ENCODE measurements at places on chromosomes 16 and 17. TPM values are rescaled to one million over a fixed set of nuclear protein-coding genes. Genes with fewer than 3 reads are reported as not detected.
A peak's percentile ranks its signal among the peaks of the same experiment; 100 is the strongest.

Gene CHST4
- total RNA-seq = not detected

Gene ST6GALNAC1
- total RNA-seq = 2.5 TPM

Gene CCL17
- not detected for total RNA-seq

Gene MEIOC
- 0.08 TPM for total RNA-seq

Gene MAPT
- 0.53 TPM for total RNA-seq

Gene CHST5
- total RNA-seq = not detected

Gene RPA1
- total RNA-seq = 38.7 TPM

Gene MRPL38
- total RNA-seq = 147 TPM

Gene TPSB2
- total RNA-seq = not detected

Gene P2RX5
- 14.3 TPM for total RNA-seq

Gene ABI3
- total RNA-seq = 5.6 TPM

Gene MYH3
- total RNA-seq = 5.6 TPM

Gene COQ7
- total RNA-seq = 9.1 TPM

Gene CD300C
- 0.50 TPM for total RNA-seq

Gene TEKT1
- not detected for total RNA-seq

Gene EPN3
- total RNA-seq = not detected

DNA sequence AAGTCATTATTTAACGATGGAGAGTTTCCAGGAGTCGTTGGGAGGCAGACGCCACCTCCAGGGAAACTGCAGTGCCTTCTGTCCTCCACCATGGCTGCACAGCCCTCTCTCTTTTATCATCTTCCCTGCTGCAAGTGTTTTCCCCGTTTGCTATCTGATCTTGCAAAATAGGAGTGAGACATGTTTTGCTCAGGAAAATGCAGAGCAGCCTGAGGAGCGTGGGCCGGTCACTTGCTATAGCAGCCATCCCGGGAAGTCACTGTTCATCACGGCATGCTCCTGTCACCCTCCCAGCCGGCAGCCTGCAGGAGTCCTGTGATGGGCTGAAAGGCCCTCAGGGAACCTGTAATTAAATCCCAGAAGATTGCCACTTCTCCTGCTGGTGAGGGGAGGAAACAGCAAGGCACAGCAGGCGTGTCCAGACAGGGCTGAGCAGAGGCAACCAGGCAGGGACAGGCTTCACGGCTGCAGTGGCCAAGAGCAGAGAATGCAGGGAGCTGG, 143.1 kb downstream of the GSG1L start:
- DNase-seq = no peak

- peak; percentile 60 for DNase-seq
Measured at GRCh38 chr17:19762515-19762961, 14.4 kb upstream of the ALDH3A1 start.

DNA sequence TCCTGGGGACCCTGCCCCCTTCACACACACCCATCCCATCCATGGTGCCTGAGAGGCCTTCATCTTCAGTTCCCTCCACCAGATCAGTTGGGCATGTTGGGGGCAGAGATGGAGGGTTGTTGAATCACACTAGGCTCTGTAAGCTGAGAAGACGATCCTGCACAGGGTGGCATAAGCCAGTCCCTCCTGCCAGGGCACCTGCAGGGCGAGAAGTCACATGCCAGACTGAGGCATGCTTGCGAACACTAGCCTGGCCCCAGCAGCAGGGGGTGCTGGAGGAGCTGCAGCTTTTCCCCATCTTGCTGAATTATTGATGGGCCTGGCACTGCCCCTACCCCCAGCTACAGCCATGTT, 6.1 kb upstream of the TBX2 start:
- DNase-seq = no peak

DNA sequence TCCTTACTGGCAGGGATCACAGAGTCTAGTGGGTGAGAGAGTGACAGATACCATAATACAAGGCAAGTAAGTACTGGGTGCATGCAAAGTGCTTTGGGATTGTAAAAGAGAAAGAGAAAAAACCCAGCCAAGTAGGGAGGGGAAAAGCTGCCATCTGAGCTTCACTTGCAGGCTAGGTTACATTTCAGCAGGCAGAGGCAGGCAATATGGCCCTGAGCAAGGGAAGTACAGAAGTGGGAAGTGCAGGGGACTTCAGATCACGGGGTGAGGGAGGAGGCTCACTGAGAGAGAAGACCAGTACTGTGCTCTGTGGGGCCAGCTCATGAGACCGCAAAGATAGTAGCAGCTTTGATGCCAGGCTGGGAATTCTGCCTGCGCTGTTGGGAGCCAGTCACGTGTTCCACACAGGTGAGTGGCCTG, 230.6 kb downstream of the MSI2 start:
- no peak for DNase-seq

DNA sequence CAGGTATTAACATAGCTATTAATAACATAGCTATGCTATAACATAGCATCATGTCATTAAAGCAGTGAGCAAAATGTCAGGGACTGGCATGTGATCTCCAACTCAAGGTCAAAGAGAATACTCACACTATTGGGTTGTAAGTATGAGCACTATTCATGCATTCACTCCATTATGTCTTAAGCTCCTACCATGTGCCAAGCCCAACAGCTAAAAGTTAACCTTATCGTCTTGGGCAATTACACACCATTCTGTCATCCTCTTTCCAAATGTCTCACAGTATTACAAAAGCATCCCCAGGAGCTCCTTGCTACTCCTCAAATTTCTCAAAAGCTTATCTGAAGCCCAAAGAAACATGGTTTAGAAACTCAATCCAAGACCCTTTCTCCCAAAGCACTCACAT, 22.0 kb upstream of the NOG start:
- no peak for DNase-seq

- no peak for DNase-seq
Measured at GRCh38 chr16:86069736-86070298, 170.9 kb downstream of the IRF8 start.

DNA sequence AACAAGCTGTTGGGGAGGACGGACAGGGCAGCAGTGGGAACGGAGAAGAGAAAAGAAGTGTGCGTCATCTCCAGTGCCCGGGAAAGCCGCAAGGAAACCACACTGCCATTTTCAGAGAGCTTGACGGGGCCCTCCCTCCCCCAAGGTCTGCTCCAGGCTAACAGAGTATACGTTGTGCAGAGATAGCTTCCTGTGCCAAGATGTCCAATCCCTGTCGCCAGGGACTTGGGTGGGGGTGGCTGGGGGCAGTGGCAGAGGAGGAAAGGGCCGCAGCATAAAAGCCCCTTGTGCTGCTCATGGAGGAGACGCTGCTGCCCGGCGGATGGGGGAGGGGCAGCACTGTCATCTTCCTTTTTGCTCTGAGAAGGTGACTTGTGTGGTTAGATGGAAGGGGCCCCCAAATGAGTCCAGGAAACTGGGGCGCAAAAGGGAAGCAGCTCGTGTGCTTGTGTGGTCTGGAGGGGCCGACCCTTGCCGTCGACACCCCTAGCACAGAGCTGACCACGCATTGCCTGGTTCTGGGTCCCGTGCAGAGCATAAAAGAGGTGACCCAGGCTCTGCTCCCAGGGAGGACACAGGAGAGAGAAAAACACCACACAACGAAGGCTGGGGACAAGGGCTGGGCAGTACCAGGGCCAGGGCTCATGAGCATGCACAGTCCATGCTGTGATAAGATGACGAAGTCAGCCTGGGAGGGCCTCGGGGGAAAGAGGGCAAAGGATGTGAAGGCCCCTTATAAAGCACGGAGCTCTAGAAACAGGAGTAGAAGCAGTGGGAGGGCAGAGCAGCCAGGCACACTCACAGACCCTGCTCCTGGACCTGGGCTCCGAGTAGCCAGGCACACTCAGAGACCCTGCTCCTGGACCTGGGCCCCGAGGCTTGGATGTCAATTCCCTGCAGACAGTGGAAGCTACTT, 372.7 kb downstream of the SLC39A11 start:
- DNase-seq = peak; percentile 15

GRCh38 chr17:56756536-56756935, 77.2 kb downstream of the C17orf67 start:
- DNase-seq = no peak

- no peak for DNase-seq
Measured at GRCh38 chr16:55494994-55495421, 13.9 kb upstream of the LPCAT2 start.

DNA sequence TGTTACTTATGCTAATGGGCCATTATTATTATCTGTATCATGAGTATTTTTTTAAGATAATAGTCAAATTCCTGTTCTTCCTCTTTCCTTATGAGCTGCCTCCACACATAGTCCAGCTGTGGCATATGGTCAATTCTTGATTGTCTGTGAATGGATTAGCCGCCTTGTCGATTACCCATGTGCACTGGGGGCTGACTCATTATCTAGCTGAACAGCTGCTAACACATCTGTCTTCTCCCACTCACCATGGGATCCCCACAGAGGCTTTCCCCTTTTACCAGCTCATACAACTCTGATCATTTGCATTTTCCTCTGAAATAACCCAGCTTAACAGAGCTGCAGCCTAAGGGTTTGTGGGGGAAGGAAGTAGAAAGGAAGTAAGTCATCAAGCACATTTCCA, 915.0 kb downstream of the CDH11 start:
- no peak for DNase-seq

GRCh38 chr16:30748634-30749445, 615 bp downstream of the PHKG2 start:
- DNase-seq = no peak

DNA sequence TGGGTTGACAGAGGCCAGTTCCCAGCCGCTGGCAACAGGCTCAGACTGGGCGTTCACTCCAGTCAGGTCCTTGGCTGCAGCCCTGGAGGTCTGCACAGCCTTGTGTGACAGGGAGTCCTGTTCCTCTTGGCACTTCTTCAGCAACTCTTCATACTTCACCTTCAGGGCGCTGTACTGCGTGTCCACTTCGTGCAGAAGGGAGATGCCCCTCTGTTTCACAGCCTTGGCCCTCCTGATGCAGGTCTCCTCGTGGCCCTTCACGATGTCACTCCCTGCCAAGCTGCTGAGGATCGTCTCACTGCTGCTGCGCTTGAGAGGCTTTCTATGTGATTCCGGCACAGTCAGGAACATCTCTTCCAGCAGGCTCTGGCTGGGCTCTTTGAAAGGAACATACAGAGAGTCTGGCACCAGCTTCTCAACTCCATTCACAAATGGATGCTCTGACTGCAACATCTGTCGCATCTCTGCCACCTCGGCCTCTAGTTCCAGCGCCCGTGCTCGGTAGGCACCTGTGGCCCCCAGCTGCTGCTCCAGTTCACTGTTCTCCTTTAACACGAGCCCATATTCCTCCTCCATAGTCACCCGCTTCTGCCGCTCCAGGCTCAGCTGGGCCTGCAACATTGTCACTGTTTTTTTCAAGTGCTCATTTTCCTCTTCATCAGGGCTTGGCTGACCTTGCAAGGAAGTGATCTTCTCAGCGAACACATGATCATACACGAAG, 27.2 kb downstream of the CDR2 start:
- DNase-seq = no peak

DNA sequence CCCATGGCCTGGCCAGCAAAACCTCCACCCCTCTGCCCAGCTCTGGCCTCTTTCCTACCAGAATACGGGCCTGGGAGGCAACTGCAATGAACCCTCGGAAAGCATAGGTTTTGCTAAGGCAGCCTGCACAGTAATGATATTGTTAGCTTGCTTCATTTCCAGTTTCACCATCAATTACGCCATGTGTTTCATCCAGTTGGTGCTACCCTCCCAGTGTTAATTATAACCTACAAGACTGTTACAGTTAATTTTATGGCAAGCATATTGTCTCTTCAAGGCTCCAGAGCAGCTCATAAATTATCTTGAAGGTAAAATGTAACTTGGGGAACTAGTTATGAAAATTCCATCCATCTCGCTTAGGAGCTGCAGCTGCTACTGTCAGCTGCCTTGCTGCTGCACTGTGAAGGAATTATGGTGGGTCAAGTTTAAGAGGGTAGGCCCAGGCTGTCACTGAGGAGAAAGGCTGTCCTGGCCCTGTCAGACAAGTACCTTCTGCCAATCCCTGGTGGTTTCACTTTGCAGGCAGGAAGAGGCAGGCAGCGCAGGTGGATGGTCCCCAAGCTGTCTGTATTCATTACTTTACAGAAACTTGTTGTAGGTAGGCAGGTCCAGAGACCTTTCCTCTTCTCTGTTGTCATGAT, 242.9 kb downstream of the FTO start:
- no peak for DNase-seq

- no peak for DNase-seq
Measured at GRCh38 chr17:34401165-34401564, 38.1 kb upstream of the CCL1 start.

GRCh38 chr16:73482310-73482709, 434.4 kb upstream of the ZFHX3 start:
- DNase-seq = no peak

- DNase-seq = no peak
Measured at GRCh38 chr16:83810901-83811300, 3.1 kb downstream of the HSBP1 start.

GRCh38 chr17:82078433-82078832, 12.8 kb upstream of the DUS1L start:
- peak; percentile 0 for DNase-seq

DNA sequence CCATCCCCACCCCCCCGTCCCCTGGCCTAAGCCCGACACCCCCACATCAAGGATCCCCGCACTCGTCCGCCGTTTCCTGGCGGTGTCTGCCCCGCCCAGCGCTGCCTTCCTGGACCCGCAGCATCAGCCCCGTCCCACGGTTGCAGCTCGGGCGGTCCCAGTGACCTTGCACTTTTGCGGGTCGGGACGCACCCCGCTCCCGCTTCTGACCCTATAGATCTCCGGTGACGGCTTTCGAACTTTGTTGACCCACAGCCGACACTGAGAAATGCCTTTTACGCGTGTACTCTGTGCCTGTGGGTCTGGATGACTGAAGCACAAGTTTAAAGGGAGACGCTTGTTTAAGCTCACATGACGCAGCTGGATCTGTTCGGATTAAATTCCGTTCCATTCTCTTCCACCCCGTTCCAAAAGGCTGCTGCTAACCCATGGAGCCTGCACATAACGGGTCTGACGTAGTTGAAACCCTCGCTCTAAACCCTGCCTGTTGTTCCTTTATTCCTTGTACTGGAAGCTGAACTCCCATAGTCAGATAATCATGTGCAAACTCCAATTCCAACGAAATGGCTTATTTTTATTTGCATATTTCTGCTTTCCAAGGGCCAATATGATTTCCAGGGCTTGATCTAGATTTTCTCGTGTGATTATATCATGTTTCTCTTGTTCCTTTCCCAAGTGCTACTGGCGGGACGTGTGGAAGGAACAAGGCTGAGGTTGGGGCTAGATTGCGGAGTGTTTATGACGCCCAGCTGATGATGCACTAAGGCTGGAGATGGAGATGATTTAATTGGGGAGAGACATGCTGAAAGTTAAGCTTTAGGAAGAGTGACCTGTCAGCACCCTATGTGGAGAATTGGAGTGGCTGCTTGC, 834 bp downstream of the FLYWCH1 start:
- DNase-seq = peak; percentile 51

DNA sequence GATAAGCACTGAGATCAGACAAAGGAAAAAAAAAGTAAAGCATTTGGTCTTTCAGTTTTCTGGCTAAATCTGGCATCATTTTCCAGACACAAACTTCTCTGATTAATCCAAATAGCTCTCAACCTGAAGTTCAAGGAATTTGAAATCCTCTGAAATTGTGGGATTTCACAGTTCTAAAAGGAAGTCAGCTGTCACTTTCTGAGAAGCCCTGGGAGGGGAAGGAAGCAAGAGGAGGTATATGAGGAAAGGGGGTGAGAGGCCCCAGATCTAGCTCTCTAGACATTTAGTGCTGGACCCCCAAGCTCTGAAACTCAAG, 17.5 kb upstream of the HOXB9 start:
- no peak for DNase-seq

All from CD4-positive, alpha-beta T cell (primary cell).